ENCODE measurements at places on chromosomes 4 and X.

DNA sequence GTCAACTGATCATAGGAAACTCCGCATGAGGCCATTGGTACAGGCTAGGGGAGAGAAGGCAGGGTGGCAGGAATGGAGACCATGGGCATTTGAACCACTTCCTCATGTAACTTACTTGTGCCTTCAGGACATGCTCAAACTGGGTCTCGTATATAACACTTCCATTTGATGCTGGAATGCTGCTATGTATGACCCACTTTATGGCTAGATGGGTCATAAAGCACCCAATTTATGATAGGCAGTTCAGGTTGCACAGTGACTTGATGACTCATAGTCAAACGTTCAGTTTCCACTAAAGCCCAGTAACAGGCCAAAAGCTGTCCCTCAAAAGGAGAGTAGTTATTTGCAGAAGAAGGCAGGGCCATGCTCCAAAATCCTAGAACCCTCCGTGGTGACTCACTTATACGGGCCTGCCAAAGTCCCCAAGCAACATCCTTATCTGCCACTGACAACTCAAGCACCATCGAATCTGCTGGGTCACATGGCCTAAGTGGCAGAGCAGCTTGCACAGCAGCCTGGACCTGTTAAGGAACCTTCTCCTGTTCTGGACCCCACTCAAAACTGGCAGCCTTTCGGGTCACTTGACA lies 236.4 kb downstream of the ZC4H2 start:
- DNase-seq, result no peak

DNA sequence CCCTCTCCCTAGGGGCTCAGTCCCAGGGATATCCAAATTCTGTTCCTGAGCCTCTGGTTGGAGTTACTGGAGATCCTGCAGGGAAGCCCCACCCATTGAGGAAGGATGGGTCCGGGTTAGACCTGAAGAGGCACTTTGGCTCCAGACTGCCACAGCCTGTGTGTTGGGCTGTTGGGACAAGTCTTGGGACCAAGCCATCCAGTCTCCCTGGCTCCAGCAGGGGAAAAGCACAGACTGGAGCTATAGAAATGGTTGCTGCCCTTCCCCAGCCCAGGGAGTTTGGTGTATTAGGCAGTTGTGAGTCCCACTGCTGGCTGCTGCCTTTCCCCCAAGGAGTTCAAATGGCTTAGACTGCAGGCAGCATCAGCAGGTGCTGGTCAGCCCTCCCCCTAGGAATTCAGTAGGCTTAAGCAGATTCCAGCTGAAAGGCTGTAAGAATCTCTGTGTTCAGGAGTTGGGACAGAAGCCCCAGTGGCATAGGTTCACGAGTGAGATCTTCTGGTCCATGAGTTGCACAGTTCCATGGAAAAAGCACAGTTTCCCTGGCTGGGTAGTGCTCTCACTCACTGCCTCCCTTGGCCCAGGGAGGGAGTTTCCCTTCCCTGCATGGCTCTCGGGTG lies 344.0 kb upstream of the EPHA5 start:
- no peak for DNase-seq

DNA sequence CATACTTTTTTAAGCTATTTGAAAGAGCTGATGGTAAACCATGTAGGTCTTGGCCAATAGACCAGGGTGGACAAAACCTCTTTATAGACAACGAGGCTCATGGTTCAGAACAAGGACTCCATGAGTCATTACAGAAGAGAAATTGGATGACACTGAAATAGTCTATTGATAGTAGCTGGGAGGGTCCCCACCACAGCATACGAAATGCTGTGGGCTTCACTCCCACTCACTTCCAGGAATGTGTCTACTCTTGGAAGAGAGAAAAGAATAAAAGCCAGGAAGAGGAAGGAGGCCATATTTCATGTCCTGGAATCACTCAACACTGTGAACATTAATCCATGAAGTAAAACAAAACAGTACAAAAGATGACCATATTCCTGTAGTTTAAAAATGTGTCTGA lies 82.3 kb upstream of the MXRA5 start:
- no peak for DNase-seq

DNA sequence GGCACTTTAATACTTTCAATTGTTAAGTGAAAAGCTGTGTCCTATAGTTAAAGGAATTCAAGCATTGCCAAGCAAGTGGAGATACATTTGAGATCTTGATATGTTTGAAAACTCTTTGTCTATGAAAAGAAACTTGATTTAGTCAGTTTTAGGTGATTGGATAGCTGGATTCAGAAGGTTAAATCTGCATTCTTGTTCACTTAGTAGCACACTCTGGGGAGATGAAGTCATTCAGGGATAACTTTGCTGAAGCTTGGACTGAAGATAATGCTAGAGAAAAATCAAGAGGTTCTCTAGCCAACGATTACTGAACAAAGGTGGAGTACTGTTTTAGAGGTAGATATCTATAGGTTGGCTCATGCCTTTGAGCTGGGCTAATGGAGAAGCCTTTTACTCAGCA lies 90.6 kb downstream of the DCAF8L2 start:
- no peak for DNase-seq

DNA sequence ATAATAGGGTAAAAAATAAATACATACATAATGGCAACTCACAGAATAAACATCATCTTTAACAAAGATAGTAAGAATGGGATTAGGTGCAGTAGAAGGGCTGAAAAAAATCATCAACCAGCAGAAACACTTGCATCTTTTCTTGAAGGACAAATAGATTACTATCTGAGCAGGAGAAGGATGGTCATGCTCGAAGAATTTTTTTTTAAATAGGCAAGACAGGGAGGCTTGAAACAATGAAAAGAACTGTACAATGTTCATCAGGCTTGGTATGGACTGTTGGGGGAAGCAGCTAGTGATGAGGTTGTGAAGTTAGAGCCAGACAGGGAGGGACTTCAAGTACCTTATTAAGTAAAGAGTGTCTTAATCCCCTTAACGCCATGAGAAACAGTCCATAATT lies 167.4 kb upstream of the LDB2 start:
- DNase-seq, result no peak

DNA sequence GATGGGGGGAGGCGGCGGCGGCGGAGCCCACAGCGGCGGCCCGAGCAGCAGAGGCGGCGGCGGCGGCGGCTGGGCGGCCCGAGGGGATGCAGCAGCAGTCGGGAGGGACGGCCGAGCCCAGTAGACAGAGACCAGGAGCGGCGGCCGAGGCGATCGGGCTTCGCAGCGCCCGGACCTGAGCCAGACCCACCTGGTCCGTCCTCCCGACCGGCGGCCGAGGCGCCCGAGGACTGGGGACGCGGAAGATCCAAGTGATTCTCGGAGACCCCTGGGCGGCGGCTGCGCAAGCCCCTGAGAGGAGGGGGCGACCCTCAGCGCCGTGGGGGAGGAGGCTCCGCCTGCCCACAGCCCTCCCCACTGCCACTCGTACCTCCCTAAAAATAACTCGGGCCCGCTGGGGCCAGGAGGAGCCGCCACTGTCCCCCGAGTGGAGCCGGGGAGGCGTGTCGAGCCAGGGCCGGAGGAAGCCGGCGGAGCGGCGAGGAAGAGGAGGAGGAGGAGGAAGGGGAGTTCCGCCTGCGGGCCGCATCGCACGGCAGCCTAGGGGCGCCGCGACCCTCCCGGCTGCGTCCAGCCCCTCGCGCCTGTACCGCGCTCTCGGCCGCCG lies 608 bp downstream of the RAPGEF2 start:
- no peak for DNase-seq

DNA sequence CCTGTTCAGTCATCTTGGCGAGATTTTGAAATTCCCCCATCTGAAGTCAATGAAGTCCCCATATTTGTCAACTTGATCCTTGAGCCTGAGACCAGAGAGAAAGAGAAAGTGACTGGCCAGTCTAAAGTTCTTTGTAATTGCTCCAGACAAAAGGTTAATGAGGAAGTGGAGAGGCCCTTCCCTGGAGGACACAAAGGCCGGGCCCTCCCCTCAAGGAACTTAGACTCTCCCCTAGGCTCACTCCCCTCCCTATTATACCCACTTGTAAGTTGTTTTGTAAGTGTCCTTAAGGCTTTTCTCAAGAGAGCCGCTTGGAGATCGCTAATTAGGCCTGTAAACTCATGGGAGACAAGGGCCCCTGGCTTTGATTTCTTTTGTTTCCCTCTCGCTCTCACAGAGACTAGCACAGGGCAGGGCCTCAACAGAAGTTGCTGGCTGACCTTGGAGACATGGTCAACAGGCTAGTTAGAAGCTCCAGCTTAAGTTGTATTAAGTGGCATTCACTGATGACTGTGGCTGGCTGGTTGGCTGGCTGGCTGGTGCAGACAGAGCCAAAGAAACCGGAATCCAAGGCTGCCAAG lies 20.3 kb upstream of the GPC4 start:
- DNase-seq, result no peak

- peak; percentile 37 for DNase-seq
Measured at GRCh38 chr4:38759113-38759789, 23.5 kb downstream of the TLR10 start.

- DNase-seq, result no peak
Measured at GRCh38 chrX:39677978-39678791, 419.6 kb downstream of the BCOR start.

DNA sequence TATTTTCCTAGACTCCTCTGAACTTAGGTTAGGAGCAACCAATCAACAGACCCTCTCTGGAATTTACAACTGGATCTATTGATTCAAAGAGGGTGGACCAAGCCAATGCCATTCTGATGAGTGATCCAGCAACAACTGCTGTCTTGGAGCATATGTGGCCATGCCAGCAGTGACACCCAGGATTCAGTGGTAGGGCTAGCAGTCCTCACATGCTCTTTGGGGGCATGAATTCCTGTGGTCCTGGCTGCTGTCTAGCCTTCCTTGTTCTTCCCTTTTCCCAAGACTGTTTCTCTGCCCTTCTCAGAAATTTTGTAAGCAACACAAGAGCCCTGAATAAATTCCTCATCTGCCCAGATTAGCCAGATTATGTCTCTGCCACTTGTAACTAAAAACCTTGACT lies 61.5 kb upstream of the GATB start:
- no peak for DNase-seq

DNA sequence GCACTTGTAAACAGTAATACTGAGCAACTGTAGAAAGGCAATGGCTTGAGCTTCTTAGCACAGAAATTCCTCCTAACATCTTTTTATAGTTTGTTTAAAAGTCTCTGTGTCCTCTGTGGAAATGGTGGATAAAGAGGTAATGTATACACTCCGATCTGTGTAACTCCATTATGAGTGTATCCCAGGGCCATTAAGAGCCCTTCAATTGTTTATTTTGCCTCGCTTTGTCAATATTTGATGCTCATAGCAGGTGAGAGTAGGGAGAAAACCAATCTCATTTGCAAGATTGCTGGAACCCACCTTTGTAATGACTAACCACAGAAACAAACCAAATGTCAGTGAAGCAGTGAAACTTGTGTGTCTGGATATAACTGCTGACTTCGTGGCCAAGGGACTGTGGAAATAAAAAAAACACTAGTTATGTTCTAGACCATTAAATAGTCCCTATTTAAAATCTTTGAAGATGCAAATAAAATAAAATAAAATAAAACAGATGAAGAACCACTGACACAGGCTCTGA lies 598.2 kb upstream of the BOD1L1 start:
- DNase-seq, result no peak

- no peak for DNase-seq
Measured at GRCh38 chr4:157099506-157099905, 23.6 kb downstream of the GLRB start.

DNA sequence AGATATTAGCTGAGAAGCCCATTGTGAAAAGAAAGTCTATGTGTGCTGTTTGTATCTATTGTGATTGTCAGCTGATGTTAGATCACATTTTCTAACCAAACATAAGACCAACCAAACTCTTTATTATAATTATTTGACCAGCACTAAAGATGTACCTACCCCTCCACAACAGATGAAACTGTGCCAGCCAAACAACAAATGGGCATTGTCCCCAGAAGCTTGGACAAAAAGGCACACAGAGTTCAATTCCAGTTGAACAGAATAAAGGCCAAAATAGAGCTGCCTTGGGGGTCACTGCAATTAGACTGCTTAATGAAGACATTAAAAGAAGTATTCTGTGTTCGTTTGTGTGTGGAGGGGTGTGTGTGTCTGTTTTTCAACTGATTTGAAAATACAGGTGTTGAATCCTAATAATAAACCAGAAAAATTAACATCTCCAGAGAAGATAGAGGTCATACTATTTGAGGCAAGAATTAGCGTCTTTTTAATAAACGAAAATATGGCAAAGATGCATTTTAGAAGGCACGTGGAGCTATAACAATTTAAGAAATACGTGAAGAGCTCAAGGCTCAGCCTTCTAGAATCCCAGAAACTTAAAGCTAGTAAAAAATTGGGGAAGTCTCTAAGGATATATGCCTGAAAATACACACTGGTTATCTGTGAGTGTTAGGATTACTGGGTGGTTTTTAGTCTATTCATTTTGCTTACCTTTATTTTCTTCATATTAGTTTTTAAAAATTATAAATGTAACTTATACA lies 2.2 kb downstream of the SPP1 start:
- DNase-seq, result no peak

DNA sequence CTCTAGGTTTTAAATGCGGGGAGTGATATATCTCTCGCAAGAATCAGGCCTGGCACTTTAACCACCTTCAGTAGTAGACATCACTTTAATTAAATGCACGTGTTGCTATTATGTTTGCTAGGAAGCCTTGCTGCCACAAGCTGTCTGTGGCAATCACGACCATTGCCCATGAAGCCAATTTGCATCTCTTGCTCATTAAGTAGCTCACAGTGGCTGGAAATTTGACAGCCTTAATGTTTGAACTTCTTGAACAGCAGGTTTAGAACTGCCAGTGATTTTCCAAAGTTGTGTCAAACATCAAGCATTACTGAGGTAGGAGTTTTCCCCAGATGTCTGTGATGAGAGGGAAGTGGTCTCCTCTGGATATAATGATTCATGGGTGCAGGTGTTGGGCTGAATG lies 642.3 kb upstream of the CPEB2 start:
- DNase-seq, result no peak

DNA sequence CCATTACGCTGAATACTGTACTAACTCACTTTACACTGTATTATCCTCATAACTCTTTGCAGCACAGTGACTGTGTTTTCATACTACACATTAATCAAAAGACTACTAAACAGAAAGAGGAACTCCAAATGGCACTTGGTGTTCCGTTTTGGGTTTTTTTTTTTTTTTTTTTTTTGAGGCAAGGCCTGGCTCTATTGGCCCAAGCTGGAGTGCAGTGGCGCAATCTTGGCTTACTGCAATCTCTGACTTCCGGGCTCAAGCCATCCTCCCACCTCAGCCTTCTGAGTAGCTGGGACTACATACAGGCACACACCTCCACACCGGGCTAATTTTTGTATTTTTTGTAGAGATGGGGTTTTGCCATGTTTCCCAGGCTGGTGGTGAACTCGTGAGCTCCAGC lies 10.7 kb downstream of the KLHL8 start:
- no peak for DNase-seq

- no peak for DNase-seq
Measured at GRCh38 chr4:19298998-19299397, 952.7 kb upstream of the SLIT2 start.

GRCh38 chrX:48531358-48531959 lies 8.1 kb upstream of the TBC1D25 start:
- DNase-seq, result no peak

GRCh38 chrX:44871114-44871645 lies 1.8 kb upstream of the KDM6A start:
- no peak for DNase-seq

GRCh38 chr4:158553364-158553763 lies 31.7 kb downstream of the RXFP1 start:
- DNase-seq, result no peak

GRCh38 chr4:179196511-179196910 lies 1754.3 kb upstream of the AGA start:
- no peak for DNase-seq
